ENCODE measurements at places on chromosomes 16 and 17.

DNA sequence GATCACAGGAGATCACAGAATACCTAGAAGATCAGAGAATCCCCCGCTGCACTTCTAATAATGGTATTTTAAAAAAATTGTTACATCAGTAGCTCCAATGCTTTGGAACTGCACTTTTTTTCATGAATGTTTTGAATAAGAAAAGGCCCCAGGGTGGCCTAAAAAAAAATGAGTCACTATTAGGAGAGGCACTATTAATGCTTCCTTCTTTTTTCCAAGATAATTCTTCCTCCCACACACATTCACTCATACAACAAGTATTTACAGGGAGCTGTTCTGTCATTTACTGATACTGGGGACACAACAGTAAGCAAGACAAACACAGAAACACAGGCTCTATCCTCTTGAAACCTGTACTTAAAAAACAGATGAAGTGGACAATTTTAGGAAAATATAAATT, 675 bp upstream of the PDZD9 start:
- no peak for DNase-seq

- DNase-seq = peak; percentile 85
Observed at GRCh38 chr16:56591377-56592060, 2.2 kb downstream of the MT3 start.

- no peak for DNase-seq
Observed at GRCh38 chr17:47857551-47858455, 6.8 kb upstream of the SP6 start.

DNA sequence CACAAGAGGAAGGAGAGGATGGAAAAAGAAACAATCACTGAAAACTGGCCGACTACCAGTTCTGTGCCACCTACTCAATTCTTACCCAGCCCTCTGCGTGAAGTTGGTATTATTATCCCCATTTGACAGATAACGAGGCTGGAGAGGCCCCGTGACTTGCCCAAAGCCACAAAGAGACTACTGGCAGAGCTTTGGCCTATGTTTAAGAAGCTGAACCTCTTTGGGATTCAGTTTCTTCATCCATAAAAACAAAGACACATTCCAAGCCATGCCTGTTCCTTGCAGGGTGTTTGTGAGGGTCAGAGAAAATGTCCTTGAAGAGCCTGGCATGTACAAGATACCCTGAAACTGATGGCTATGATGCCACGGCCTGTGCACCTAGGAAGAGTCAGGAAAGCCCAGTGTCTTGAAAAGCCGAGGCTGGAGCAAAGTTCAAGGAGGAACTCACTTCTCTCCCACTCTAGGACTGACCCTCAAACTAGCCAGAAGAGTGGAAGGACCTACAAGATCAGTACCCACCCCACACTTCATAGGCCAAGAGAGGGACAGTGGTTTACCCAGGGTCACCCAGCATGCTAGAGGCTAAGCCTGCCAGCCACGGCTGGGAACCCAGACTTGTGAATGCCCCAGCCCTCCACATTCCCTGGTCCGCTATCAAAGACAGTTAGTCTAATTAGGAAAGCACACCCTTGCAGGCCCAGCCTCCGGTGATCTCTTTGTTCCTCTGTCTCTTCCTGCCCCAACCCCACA, 1.6 kb upstream of the ACSF2 start:
- DNase-seq = no peak

DNA sequence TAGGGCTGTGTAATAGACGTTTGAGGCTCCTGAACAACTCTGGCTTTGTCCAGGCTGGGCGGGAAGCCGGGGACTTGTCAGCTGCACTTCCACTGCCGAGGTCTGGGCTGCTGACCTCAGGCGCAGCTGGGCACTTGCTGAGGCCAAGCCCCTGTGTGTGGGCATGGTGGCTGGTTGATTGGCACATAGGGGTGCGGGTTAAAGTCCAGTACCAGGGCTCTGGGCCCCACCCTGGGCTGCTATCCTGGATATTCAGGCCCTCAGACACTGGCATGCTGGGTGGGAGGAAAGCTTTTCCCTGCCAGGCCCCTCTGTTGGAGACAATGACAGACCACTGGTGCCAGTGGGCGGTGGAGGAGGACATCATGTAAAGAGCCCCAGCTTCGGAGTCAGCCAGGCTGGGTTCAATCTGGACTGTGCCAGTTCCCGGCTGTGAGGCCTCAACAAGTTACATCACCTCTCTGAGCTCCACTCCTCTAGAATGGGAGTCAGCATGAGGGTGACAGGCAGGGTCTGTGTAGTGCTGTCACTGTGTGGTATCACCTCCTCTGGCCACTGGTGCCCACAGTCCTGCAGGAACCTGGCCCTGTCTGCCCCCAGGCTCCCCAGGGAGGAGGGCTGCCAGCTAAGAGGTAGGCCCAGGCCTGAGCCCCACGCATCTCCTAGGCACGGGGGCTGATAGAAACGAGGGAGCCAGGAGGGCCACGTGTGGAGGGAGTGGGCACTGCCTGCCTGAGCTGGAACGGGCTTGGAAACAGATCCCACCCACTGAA, 42.5 kb downstream of the PSME3IP1 start:
- no peak for DNase-seq

DNA sequence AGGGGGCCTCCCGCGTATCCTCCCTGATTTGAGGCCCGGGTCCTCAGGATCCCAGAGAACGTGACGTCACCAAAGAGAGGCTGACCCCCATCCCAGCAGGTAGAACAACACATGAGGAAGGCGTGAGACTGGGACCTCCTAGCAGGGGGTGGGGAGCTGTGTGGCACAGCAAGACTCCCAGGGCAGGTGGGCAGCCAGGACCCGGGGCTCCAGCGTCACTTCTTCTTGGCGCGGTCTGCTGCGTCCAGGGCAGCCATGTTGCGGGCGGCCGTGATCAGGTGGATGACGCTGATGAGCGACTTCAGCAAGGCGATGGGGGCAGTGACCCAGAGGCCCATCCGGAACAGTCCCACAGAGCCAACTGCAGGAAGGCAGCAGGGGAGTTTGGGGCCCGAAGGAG, 4.1 kb downstream of the CDIPT start:
- no peak for DNase-seq

DNA sequence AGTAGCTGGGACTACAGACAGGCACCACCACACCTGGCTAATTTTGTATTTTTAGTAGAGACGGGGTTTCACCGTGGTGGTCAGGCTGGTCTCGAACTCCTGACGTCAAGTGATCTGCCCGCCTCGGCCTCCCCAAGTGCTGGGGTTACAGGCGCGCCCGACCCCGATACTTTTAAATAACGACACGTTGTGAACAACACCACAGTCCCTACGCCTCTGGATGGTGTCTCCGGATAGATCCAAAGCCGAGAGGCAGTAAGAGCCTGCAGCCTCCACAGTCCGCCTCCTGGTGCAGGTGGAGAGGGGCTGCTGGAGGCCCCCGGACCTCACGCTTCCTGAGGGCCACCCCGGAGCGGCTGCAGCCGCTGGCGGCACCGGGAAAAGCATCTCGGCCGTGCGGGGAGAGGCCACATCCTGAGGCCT, 741 bp upstream of the TLCD3A start:
- DNase-seq = no peak

DNA sequence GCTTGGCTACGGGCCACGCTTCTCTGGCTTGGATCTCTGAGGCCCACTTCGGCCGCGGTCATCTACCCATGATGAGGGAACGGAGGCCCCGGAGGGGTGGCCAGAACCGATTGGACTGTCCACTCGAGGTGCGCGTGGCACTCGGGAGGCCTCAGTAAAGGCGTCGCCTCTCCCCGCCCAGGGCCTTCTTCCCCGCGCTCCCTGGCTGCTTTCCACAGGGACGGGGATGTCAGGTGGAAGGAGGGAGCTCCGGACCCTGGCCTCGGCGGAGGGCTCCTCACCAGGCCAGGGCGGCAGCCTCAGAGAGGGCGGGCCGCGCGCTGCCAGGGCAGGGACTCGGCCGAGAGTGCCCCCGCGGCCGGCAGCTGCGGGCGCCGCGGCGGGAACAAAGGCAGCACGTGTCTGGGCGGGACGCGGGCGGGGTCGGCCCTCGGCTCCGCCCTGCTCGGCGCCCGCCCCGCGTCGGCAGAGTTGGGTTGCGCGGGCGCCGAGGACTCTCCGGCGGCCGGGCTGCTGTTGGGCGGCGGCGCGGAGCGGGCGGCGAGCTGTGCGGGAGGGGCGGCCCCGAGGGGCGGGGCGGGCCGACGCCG, 587 bp upstream of the CDK5R1 start:
- peak; percentile 83 for DNase-seq

DNA sequence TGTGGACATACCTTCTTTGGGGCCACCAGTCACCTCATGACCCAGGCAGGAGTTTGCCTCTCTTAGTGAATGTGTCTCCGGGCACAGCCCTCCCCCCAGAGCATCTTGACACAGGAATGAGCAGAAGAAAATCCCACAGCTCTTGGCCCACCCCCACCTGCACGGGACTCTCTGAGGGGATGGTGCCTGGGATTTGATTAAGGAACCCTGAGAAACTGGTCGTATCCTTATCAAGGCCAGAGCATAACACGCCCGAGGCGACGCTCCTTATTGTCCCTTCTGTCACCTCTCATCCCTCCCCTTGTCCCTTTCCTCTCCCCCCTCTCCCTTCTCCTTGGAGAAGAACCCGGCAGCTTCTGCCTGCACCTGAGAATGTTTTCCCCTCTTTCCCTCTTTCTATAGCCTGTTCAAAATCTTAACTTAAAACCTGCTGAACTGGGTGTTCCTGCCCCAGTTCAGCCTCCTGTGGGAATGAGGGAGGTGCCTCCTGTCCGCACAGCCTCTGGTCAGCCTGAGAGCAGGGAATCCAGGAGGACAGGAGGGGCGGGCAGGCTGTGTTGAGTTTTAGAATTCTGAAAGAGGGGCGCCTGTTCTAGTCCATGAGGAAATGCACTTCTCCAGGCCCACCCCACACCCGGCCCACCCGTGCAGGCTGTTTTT, 140.7 kb upstream of the PLCG2 start:
- DNase-seq = no peak

DNA sequence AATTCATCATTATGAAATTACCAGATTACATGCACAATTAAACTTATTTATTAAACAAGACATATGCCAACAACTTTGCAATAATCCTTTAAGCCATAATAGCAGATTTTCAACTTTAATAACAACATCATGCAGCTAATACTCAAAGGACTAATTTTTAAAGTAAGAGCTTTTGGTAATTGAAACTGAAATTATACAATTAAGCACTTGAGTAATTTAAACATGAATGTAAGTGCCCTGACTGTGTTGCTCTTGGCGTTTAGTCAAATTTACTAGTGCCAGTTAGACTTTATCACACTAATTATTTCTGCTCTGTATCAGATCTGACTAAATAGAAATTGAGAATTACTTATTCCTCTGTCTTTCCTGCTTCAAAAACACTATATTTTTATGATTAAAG, 46.8 kb upstream of the PSMD7 start:
- no peak for DNase-seq

DNA sequence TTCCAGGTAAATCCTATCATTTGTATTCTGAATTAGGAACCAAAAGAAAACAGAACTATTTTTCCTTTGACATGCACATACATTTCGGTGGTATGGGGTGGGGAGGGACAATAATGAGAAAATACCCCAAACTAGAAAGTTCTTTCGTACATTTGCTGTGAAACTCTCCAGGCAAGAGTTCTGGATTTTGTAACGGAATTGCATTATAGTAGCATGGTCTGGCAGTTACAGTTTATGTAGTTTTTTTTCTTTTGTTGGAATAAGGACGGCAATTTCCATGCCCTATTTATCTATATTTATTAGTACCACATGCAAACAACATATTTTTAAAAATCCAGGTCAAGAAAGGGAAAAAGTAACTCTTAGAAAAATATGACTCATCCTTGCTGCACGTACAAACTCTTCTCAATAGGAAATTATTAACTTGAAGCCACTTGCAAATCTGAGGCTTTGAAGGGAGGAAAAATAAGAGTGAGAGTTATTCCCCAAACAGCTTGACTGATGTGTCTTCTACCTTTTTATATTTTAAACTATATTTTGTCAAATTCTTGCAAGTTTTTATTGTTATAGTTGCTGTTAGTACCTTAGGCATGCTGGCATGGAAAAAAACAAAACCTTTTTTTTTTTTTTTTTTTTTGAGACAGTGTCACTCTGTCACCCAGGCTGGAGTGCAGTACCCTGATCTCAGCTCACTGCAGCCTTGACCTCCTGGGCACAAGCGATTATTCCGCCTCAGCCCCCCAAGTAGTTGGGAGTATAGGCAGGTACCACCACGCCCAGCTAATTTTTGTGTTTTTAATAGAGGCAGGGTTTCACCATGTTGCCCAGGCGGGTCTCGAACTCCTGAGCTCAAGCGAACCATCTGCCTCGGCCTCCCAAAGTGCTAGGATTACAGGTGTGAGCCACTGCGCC, 69.3 kb downstream of the WWP2 start:
- no peak for DNase-seq

GRCh38 chr16:1647856-1648255, 30.2 kb upstream of the JPT2 start:
- DNase-seq = no peak

DNA sequence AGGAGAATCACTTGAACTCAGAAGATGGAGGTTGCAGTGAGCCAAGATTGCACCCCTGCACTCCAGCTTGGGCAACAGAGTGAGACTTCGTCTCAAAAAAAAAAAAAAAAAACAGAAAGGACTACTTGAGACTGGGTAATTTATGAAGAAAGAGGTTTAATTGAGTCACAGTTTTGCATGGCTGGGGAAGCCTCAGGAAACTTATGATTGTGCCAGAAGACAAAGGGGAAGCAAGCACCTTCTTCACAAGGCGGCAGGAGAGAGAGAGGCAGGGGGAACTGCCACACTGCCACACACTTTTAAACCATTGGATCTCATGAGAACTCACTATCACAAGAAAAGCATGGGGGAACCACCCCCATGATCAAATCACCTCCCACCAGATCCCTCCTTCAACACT, 9.0 kb upstream of the MILR1 start:
- DNase-seq = no peak

DNA sequence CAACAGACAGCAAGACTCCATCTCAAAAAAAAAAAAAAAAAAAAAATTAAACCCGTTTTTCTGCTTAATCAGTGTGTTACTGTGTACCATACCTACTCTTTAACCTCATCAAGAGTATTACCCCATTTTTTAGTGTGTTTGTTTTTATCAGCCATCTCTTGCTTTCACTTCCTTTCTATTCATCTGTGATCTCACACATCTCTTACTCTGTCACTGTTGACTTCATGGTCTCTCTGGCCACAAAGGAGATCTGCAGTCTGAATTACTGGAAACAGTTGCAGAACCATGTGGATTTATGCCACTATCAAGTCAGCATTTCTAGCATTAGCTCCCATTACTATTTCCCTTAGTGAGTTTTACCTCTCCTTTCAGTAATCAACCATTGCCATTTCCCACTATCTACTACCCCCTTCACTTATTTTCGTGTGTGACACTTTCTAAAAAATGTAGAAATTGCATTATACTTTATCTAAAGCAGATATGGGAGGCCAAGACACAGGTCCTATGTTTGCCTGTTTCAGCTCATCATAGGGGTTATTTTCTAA, 20.1 kb downstream of the NDEL1 start:
- no peak for DNase-seq

Data from NB4 (cell line).